Cerebellar nuclear complex (tissue), 1 donor: ENCODE measurements at places on chromosomes 12 and 14.

- DNase-seq, result no peak
Measured at GRCh38 chr12:10190558-10191388, 11.9 kb downstream of the TMEM52B start.

DNA sequence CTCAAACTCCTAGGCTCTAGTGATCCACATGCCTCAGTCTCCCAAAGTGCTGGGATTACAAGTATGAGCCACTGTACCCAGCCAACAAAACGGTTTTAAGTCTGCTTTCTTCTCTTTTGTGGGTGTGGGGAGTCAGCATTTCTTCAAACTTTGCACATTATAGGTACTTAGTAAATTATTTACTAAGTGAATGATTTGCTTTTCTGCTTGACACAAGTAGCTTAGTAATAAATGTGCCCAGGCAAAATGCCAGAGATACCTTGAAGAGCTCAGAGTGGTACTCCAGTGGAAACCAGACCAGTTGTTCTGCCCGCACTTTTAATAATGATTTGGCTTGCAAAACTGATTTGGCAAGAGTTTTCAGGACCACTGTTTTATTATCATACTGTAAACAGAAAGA lies 15.0 kb downstream of the DEPDC4 start:
- no peak for DNase-seq

DNA sequence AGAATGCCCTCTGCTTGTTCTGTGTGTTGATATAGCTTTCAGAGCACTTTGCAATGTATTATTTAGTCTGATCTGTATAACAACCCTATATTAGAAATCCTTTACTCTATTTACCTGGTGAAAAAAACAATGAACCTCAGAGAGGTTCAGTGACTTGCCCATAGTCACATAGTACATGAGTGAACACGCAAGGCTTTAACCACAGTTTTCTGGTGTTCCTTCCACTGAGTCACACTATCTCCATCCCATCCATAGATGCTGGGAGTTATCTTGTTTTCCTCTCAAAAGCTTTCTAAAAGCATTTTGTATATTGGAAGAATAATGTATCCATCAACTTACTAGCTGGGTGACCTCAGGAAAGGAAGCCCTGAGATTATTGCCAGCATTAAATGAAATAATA lies 104.5 kb downstream of the NT5DC3 start:
- DNase-seq, result no peak

GRCh38 chr12:124573839-124574786 lies 6.7 kb upstream of the NCOR2 start:
- DNase-seq, result no peak

DNA sequence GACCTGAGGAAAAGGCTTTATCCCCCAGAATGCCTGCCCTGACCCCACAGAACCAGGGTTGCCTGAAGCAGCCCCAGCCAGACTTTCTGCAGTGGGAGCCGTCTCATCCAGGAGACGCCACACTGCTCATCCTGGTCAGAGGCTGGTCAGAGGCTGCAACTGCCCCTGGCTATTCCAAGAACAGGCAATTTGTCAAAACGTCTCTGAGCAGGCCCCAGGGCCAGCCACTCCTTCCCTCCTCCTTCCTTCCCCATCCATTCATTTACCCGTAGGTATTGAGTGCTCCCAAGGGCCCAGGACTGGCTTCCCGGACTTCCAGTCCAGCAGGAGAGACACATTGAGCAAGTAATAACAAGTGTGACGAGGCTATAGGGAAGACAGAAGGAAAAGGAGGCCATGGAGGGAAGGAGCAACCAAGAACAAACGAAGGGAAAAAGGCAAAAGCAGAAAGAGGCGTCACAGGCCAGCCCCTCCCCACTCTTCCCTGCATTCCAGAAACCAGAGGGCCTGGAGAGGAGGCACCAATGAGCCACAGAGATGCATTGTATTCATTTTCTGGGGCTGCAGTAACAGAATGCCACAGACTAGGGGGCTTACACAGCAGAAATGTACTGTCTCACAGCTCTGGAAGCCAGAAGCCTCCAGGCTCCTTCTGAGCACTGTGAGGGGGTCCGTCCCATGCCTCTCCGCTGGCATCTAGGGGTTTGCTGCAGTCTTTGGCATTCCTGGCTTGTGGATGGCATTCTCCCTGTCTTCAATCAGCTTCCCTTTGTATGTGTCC lies 21.0 kb upstream of the CD9 start:
- no peak for DNase-seq

DNA sequence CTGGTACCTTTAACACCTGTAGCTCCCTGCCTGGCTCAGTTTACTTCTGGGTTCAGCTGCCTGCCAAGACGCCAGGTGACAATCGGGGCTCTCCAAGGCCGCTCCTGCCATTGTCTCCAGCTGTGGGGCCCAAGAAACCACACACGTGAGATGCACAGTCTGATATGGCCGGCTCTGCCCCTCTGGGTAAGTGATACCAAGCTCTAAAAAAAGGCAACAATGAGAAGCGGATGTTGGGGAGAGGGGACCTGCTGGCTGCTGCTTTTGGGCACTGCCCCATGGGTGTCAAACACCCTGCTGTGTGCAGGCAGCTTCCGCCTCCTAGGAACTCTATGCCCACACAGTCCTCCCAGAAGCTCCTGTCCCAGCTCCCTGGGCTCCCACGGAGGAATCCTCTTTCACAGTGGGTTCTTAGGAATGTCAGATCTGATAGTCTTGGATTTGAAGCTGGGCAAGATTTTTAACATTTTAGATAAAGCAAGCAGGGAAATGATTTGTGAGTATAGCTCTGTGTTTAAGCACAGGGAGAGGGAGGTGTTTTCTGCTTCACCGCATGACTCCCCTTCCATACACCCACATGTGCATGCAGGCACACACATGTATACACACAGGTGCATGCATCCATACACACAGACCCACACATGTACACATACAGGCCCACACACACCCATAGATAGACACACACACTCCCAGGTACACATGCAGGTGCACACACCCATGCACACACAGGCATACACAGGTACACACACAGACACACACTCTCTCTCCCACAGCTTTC lies 1135.8 kb downstream of the BCL11B start:
- DNase-seq, result no peak

GRCh38 chr12:89038831-89039512 lies 313.3 kb downstream of the DUSP6 start:
- DNase-seq, result no peak

DNA sequence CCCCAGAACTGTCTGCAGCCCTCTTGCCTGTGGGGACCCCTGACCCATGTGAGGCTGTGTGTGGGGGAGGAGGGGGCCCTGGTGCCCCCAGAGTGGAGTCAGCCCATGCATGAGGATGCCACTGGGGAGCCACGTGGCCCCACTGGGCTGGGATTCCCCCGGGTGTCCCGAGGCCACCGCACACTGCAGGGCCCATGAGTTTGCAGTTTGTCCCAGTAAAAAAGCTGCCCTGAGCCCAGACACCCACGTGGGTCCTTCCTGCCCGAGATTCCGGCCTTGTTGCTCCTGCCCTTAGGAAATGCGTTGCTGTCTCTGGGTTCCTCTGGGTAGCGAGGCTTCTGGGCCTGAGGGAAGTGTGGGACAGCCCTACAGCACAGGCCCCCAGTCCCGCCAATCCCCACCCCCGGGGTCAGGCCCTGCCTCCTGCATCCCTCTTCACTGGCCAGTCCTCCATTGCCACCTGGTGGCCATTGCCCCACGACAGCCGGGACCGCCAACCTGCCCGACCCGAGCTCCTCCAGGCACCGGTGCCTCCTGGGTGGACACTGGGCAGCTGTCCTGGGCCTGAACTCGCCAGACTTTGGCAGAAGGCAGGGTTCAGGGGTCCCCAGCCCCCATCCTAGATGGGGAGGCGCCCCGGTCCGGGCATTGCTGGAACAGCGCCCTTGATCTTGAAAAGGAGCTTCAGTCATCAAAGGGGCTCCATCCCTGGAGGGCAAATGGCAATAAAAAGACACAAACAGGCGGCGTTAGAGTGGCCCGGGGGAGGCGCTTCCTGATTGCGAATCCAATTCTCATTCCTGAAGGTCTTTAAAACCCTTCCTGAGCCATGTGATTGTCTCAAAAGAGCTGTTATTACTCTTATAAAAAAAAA lies 15.6 kb upstream of the C14orf180 start:
- DNase-seq, result no peak

DNA sequence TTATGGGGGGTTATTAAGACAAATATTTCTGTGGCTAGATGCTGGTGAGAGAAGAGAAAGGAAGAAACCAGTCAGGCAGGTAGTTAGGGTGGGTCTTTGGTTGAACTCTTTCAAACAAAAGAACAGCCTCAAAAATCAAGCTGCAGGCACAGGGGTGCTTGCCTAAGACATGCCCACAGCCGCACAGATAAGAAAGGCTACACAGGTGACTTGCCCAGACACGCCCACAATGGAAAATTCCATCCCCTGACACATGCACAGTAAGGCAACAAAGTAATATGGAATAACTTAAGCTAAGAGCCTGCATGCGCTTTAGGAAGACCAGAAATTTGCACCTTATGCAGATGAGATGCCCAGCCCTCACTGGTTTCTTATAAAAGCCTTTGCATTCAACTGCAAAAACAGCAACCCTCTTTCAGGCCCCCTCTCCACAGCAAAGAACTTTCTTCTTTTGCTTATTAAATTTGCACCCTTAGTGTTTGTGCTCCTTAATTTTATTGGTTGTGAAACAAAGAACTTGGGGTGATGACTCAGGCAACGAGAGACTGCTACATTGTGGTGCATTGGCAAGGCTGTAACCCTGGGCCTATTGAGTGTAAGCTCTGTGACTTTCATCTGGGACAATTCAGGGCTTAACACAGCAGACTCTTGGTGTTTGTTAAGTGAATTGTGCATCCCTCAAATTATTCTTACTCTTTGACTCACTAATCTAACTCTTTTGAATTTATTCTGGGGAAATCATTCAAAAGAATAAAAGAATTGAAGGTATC lies 149.4 kb downstream of the RPAP3 start:
- no peak for DNase-seq

GRCh38 chr12:54020591-54021405 lies 7.4 kb upstream of the HOXC6 start:
- DNase-seq, result no peak

DNA sequence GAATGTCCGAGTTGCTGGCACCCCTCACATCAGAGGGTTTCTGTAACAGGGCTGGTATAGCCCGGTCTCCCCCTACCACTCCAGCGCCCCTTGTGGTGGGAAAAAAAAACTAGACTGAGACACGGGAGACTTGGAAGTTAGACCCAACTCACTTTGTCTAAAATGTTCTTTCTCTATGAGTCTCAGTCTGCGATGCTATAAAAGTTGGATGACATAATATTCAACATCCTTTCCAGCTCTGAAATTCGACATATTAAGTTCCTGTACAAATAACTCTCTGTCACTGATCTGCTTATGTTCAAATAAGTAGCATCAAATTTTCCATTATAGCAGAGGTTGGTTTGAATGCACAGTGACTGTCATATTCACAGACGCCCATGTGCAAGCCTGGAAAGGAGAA lies 25.7 kb upstream of the TC2N start:
- no peak for DNase-seq

GRCh38 chr14:100239211-100239839 lies 381 bp downstream of the YY1 start:
- DNase-seq, result no peak

DNA sequence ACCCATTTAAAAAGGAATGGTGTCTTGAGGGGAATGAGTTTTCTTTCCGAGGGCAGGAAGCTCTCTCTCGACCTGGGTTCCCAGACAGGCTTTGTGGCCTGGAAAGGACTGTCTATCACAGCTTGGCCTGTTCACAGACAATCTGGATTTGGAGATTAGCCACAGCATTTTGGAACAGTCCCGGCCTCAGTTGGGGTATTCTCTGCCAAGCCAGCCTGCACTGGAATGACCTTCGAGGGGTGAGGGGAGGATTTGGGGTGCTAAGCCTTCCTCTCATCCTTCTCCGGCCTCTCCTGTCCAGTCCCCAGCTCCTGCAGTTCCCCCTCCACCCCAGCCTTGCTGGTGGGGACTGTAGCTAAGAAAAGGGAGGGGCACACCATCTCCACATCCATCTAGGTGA lies 13.0 kb downstream of the TBX5 start:
- DNase-seq, result no peak

GRCh38 chr12:100851637-100852036 lies 57.1 kb downstream of the ANO4 start:
- DNase-seq, result no peak

DNA sequence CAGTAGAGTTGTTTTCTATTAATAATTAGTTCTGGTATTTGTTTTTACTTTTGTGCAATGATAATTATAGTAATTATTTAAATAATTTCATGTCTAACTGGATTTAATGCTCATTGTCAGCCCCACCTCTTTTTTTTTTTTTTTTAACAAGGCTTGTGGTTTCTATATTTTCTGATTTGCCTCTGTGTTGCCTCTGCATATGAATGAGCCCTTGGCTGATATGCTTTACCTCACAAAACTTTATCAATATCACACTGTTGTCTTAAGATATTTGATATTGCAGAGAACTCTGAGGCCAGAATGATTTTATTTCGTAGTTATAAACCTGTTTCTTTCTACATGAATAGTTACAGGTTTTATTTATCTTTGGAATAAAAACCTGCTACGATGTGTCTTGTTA lies 116.2 kb upstream of the ATP2B1 start:
- DNase-seq, result no peak

GRCh38 chr12:5756338-5756842 lies 188.7 kb downstream of the ANO2 start:
- DNase-seq, result no peak

DNA sequence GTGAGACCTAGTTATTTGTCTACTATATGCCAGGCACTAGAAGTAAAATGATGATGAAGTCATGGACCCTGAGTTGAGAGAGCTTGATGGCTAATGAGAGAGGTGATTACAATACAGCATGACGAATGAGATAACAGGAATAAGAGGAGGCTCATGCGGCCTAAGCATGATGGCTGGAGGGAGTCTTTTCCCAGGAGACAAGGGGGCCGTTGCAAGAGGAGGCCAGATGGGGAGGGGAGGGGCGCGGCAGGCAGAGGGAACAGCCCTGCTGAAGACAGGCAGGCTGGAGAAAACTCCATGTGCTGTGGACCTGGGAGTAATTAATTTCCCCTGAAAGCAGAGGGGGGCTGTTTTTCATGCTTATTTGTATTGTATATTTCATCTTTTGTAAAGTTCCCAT lies 144.7 kb upstream of the RFLNA start:
- DNase-seq, result no peak

DNA sequence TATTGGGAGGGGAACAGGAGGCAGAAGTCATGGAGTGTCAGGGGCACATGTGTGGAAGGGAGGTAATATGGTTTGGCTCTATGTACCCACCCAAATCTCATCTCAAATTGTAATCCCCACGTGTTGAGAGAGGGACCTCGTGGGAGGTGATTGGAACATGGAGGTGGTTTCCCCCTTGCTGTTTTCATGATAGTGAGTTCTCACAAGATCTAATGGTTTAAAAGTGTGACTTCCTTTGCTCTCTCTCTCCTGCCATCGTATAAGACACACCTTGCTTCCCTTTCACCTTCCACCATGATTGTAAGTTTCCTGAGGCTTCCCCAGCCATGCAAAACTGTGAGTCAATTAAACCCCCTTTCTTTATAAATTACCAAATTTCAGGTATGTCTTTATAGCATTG lies 41.6 kb upstream of the CDK17 start:
- no peak for DNase-seq

GRCh38 chr12:102169922-102170621 lies 27.6 kb downstream of the PMCH start:
- DNase-seq, result no peak
